Right renal pelvis (tissue), 4 donors: ENCODE measurements at places on chromosomes 11 and 22. TPM values are rescaled to one million over a fixed set of nuclear protein-coding genes. Genes with fewer than 3 reads are reported as not detected.

Gene P4HA3
- polyA plus RNA-seq = 0.89 TPM

Gene FAM180B
- 0.40 TPM for polyA plus RNA-seq

Gene PHOX2A
- polyA plus RNA-seq = not detected

Gene KCNJ4
- polyA plus RNA-seq = 0.17 TPM

Gene ADAMTS8
- polyA plus RNA-seq = 4.2 TPM

Gene PDGFB
- 17.6 TPM for polyA plus RNA-seq

- no peak for DNase-seq
These were observed 45.4 kb upstream of the ATXN10 start for GRCh38 chr22:45626198-45626651.

DNA sequence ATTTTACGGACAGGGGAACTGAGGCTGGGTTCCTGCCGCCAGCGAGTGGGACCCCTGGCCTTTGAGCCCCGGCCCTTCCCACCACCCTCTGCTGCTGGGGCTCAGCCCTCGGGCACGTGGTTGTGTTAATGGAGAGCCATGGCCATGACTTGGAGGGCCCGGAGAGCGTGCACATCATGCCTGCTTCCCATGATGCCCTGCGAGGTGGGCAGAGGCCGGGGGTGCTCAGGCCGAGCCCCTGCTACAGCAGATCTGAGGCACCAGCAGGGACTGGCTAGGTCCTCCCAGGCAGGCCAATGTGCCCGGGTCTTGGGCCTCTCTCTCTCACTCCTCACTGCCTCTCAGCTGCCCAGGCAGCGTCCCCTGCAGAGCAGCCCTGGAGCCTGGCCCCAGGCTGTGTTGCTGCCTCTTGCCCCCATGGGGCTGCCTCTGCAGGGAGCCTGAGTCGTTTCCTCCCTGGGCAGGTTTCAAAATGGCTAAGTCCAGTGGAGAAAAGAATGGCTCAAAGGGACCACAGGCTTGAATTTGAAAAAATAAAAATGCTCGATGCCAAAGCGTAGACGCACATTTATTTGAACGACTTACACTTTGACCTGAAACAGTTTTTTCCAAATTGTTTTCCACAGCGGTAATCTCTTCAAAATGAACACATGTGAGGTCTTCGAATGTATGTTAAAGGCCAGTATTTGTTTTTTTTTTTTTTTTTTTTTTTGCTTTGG lies 72.6 kb upstream of the CLDN5 start:
- no peak for DNase-seq

- no peak for DNase-seq
These were observed 28.2 kb downstream of the KCTD17 start for GRCh38 chr22:37079668-37080171.

- no peak for DNase-seq
These were observed 6.7 kb downstream of the XRRA1 start for GRCh38 chr11:74942073-74942759.

DNA sequence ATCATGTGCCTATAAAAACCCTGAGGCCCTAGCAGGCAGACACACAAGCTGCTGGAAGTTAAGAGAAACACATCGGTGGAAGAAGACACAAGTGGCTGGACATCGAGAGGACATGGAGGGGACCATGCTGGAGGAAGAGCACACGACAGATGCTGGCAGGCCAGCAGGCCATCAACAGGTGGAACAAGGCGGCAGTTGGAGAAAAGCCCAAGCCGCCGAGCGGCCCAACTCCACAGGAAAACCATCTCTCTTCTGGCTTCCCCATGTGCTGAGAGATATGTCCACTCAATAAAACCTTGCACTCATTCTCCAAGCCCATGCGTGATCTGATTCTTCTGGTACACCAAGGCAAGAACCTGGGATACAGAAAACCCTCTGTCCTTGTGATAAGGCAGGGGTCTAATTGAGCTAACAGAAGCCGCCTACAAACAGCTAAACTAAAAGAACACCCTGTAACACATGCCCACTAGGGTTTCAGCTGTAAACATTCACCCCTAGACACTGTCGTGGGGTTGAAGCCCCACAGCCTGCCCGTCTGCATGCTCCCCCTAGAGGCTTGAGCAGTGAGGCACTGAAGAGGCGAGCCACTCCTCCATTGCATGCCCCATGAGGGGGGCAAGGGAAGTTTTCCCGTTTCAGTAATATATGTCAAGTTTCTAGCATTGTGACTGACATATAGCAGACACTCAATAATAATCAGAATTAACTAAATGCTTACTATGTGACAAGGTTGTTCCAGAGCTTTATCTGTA lies 39.0 kb upstream of the MMP20 start:
- DNase-seq = no peak

DNA sequence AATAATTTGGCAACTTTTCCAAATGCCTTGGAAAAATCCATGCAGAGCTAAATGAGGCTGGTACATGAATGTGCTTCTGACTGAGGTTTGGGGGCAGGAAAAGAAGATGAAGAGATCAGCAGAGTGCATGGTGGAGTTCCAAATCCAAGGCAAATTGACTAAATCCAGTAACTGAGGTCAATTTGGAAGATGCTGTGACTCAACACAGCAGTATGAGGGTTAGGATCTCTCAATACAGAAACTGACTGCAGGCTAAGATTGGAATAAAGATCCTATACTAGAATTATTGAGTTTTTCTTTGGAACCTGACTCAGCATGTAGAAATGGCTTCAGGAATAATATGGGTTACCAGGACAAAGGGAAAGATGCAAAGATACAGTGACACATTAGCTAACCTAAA lies 99.3 kb upstream of the FAT3 start:
- DNase-seq = no peak

DNA sequence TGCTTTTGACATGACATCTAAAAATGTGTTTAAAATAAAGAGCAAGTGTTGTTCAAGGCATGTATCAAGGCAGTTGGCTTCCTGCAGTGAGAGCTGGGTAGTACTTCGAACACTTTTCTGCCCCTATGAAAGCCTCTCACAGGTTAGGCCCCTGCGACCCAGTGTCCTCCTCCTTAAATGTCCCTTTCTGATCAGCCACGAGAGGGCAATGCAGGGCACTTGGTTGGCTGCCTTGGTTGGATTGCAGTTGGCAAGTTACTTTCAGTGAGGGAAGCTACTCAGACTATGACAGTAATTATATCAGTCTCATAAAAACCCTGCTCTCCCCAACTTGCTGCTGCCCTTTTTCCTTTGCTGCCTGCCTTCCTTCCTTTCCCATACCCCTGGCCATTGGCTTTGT lies 743.8 kb downstream of the NTM start:
- DNase-seq = no peak

GRCh38 chr22:37519268-37520195 lies at the start of gene CARD10:
CARD10 (minus strand) TSS chr22:37519415; CDS start chr22:37519200, 215 bp downstream.
- no peak for DNase-seq

DNA sequence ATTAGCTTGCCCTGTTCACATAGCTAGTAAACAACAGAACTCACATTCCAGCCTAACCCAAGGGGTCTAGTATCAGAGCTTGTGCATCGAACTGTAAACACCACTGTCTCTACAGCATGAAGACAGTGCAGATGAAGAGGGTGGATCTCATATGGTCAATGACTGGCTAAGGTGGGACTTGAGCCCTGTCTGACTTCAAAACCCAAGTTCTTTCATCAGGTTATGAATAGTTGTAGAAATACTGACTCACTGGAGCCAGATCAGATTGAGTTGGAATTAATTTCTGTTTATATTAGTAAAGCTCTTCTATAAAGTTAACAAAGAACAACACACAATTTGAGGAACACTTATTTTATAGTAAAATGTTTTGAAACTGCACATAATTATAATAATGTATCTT lies 161.7 kb upstream of the ARHGAP20 start:
- no peak for DNase-seq

- DNase-seq = no peak
These were observed 10.3 kb downstream of the OR10D3 start for GRCh38 chr11:124193221-124194010.

DNA sequence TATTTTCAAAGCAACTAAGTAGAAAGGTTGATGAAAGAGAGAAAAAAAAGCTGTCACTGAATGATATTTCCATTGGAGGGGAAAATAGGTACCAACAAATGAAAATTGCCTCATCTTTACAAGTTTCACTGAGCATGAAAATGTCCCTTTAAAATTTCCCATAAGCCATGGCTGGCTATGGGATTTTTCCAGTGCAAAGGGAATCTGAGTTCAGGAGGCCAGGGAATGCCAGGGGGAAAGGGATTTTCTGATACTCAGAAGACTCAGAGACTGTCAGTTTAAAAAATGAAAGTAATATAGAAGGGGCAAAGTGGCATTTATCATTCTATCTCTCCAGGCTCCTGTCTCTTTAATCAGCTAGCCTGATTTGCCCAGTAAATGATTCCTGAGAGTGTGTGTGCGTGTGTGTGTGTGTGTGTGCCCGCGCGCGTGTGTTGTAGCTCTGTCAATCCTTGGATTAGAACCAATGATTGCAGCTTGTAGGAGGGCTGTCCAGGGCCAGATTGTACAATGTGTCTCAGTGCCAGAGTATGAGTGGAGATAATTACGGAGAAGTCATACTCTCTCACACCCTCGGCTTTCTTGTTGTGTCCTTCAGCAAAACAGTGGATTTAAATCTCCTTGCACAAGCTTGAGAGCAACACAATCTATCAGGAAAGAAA lies at the start of gene NTM:
Gene NTM, plus strand, starts transcription at position 526 of the 662 bp plus-strand sequence.
- DNase-seq = peak; percentile 18

DNA sequence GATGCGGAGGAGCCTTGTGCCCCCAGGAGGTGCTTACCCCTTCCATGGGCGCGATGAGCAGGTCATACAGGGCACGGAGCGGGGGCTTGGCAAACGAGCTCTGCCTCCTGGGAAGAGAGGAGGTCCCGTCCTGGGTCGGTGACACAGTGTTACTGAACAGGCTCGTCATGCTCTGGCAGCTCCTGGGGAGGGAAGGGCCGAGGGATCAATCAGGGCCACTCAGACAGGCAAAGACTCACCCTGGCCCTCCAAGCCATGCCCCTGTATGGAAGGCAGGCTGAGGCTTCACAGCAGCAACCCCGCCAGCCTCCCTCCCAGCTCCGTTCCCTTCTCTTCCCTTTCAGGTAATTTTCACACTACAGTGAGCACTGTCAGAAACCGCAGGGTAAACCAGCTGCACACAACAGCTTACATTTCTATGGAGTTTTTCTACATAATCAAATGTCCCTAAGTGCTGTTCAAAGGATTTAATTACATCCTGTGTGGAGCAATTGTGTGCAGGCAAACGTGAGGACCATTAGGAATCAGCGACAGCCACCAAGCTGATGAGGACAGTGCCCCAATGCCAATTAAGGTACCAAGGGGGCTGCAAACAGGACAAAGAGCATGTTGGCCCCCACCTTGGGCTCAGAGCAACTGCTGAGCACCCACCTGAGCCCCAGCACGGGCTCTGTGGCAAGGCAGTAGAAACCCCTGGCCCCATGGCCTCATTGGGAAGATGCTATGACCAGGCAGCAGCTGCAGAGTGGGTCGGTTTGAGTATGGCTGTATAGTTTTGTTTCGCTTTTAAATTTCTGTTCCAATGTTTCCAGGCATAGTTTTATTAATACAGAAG lies 95.4 kb upstream of the PITPNB start:
- DNase-seq = no peak

GRCh38 chr11:86461892-86462291 lies 87.2 kb downstream of the CCDC81 start:
- DNase-seq = no peak

DNA sequence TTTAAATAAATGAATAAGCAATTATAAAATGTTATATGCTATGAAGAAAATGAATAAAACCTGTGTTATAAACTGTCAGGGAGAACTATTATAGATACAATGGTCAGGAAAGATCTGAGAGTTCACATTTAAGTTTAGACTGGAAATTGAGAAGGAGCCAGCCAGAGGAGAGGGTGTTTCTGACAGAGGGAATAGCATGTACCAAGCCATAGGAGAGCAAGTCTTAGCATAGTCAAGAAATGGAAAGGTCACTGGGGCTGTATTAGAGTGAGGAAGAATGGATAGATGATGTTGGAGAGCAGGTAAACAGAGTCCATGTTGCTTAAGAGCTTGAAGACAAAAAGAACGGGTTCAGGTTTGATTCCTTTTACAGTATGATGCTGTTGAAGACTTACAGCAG lies 87.4 kb downstream of the FAM83F start:
- no peak for DNase-seq

DNA sequence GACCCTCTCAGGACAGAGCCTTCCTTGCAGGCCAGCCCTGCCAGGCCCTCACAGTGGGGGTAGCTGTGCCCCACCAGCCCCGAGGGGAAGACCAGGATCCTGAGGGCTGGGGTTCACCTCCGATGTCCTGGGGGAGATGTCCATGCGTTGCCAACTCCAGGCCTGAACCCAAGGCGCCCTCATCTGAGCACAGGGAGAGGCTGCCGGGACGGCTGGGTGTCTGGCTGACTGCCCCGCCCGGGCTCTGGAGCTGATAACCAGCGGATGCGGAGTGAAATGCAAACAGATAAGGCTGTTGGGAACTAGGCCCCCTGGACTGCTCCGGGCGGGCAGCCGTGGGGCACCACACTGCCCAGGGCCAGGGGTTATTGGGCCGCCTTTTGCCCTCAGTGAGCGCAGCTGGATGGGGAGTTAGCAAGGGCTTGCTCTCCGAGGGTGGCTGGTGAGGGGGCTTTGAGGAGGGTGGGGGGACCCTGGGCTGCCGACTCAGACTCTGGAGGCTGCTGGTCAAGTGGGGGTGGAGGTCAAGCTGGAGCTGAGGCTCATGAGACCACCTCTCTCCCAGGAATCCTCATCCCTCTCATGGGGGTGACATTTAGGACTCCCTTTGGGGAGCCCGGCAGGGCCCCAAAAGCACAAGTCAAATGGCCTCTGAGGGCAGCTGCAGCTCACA lies 5.6 kb upstream of the MUC6 start:
- DNase-seq = no peak

GRCh38 chr11:94877443-94878200 lies 95.7 kb downstream of the CWC15 start:
- DNase-seq = no peak

DNA sequence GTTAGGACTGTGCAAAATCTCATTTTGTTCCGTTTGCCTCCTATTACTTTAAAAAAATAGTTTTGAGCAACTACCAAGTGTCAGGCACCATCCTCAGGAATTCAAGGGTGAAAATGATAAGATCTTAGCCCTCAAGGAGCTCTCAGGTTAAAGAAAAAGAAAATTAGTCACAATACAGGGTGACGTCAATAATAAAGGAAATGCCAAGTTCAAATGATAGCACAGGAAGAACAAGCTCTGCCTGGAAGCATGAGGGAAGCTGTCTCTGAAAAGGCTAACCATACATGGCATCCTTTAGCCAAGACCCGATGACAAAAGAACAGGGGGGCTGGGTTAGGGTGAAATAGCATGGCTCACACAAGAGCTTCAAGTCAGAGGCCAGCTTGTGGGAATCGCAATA lies 11.1 kb upstream of the MPZL2 start:
- DNase-seq = no peak

GRCh38 chr11:1392111-1392510 lies 2.4 kb downstream of the BRSK2 start:
- no peak for DNase-seq

DNA sequence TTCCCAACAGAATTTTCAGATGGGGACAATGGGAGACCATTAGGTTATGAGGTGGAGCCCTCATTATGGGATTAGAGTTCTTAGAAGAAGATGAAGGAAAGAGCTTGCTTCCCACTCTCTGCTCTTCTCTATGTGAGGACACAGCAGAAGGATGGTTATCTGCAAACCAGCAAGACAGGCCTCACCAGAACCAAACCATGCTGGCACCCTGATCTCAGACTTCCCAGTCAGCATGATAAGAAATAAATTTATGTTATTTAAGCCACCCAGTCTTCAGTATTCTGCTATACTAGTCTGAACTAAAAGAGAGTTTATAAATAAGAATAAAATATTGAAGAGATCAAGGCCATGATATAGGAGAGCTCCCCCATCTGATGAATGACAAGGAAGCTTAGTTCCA lies 946.3 kb upstream of the CCDC90B start:
- DNase-seq = no peak
